ENCODE measurements at places on chromosomes 12 and 14. TPM values are rescaled to one million over a fixed set of nuclear protein-coding genes. Genes with fewer than 3 reads are reported as not detected.

DNA sequence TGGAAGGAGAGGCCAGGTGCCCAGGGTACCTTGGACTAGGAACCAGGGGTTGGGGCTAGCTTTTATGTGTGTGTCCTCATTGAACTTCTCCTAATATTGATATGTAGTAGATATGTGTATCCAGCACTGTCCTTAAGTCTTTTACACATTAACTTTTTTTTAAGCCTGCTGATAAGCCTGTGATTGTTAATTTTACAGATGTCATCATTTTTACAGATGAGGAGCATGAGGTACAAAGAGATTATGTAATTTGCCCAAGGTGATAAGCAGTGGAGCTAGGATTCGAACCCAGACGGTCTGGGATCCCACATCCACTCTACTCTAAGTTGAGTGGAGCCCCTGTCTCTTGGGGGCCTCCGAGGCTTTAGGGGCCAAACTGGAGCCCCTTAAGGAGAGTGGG is 10.2 kb upstream of the NR4A1 start:
- no peak for DNase-seq

GRCh38 chr14:32702562-32702961 is 236.1 kb upstream of the NPAS3 start:
- DNase-seq, result no peak

Gene RASAL1
- polyA plus RNA-seq, result 0.69 TPM

DNA sequence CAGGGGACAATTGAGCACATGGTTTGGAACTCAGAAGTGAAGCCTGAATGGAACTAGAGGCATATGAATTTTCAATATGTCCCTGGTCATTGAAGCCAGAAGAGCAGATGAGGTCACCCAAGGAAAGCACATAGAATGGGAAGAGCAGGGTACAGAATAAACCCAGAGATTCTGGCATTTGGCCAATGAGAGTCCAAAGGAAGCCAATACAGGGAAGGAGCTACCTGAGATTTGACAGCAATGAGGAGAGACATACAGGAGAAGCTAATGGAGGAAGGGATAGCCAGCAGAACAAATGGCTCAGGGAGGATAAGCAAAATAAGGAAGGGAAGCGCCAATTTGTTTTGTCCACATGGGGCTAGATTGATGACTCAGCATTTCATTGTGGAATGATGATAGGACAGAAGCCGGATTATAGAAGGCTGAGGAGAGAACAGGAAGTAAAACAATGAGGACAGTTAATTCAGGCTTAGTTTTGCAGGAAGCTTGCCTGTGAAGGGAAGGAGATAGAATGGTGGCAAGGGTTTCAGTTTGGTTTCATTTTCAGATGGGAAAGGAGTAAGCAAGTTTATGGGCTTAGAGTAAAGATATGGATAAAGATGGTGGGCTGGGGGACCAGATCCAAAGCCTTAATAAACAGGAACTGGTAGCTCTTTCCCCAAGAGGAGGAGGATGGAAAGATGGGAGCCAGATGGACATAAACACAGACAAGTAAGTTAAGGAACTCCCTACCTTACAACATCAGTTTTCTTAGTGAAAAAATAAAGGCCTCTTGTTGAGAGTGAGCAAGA is 3.2 kb upstream of the SPTSSA start:
- DNase-seq, result peak; percentile 60

Gene POTEG
- polyA plus RNA-seq, result not detected

DNA sequence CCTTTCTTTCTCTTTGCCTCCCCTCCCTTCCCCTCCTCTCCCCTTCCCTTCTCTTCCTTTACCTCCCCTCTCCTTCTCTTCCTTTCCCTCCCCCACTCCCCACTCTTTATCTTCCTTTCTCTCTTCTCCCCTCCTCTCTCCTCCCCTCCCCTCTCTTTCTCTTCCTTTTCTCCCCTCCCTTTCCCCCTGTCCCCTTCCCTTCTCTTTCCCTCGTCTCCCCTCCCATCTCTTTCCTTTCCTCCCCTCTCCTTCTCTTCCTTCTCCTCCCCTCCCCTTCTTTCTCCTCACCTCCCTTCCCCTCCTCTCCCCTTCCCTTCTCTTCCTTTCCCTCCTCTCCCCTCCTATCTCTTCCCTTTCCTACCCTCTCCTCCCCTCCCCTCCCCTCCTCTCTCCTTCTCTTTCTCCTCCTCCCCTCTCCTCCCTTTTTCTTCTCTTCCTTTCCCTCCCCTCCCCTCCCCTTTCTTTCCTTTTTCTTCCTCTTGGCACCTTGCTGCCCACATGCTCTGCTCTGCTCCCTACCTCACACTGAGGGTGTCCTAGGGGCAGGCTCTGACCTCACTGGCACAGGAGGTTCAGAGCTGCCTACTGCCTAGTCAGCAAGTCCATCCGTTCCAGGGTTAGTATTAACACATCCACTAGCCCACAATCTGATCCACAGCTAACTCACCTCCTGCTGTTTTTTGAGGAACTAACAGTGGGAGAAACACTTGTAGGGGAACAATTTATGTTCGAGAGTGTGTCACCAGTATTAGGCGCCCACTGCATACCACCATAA is 101.0 kb downstream of the NUAK1 start:
- DNase-seq, result no peak

- no peak for DNase-seq
Measured at GRCh38 chr12:58105225-58106119, 164.1 kb downstream of the ATP23 start.

Gene SYT10
- polyA plus RNA-seq, result 0.84 TPM

GRCh38 chr14:99347561-99347960 is 75.6 kb upstream of the BCL11B start:
- no peak for DNase-seq

Gene FGD6
- 12.3 TPM for polyA plus RNA-seq
